ENCODE measurements at places on chromosomes 1 and 21.

- no peak for DNase-seq
Measured at GRCh38 chr1:209430821-209431259, 152.7 kb upstream of the CAMK1G start.

- peak; percentile 91 for DNase-seq
Measured at GRCh38 chr1:47569681-47570470, 132.0 kb downstream of the FOXD2 start.

DNA sequence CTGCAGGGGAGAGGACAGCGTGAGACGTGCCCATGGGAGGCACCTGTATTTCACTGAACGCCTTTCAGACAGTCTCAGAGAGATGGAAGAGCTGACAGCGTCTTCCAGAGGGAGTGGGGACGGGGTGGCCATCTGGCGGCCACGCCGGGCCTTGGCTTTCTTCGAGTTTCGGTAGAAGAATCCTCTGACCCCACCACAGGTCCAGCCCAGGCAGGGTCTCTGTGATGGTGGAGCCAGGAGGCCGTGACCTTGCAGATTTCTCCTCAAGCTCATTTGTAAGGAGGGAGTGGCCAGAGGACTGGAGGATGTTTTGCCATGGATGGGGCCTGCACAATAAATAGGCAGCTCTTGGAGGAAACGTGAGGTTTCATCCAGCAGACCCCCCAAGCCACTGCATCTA, 47.6 kb upstream of the ADARB1 start:
- no peak for DNase-seq

DNA sequence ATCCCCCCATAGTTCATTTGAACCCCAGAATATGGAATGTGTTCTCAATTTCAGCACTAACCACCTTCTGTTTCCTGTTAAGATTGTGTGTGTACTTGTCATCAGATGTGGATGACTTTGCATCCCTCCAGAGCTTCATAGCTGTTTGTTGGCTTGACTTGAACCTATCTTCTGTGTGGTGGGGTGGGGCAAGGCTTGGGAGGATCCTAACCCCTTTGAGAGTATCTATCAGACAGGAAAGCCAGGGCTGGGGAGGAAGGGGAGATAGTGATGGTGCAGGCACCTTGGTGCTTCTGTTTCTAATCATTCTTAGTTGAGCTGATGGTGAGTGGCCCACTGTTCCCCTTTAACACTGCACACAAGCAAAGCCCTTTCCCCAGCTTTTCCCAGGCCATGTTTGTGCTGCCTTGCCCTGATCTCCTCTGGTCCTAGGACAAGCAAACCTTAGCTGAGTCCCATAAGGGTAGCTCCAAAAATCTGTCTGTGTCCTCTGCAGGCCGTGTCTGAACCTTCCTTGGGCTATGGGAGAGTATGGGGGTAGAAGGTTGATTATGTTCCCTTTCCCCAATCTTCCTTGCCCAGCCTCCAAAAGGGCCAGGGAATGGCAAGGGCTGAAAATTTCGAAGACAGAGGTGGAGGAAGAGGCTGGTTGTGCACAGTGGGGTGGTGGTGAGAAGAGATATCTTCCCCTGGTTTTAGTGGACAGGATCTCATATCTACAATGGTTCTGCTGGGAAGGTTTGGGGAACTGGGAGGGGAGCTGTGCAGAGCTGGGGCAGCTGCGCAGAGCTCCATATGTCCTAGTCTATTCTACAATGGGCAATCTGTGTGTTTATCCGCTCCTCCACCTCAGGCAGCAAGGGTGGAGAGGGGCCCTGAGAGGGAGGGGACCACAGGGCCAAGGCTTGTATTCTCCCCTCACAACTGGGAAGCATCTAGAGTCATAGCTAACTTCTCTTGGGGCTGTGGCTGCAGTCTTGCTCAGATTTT, 1.4 kb downstream of the NHLH1 start:
- no peak for DNase-seq

GRCh38 chr1:204319462-204319861, 40.3 kb downstream of the PLEKHA6 start:
- DNase-seq: no peak

DNA sequence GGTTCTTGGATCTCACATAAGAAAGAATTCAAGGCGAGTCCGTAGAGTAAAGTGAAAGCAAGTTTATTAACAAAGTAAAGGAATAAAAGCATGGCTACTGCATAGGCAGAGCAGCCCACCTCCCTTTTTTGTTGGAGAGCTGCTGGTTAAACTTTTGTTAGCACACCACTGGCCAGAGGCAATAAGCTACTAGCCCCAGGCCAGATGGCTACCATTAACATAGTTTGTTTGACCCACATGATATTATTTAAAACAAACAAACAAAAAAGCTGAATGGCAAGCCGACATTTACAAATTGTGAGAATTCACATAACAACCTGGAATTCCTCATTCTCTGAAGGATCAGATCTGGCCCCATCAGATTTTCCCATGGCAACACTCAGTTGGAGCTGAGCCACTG, 19.1 kb upstream of the PAXBP1 start:
- DNase-seq: no peak

GRCh38 chr1:3932156-3932919, 32.3 kb upstream of the C1orf174 start:
- DNase-seq: no peak

- DNase-seq: no peak
Measured at GRCh38 chr1:85330711-85331290, 54.4 kb upstream of the BCL10 start.

- no peak for DNase-seq
Measured at GRCh38 chr1:8570465-8570864, 247.0 kb downstream of the RERE start.

DNA sequence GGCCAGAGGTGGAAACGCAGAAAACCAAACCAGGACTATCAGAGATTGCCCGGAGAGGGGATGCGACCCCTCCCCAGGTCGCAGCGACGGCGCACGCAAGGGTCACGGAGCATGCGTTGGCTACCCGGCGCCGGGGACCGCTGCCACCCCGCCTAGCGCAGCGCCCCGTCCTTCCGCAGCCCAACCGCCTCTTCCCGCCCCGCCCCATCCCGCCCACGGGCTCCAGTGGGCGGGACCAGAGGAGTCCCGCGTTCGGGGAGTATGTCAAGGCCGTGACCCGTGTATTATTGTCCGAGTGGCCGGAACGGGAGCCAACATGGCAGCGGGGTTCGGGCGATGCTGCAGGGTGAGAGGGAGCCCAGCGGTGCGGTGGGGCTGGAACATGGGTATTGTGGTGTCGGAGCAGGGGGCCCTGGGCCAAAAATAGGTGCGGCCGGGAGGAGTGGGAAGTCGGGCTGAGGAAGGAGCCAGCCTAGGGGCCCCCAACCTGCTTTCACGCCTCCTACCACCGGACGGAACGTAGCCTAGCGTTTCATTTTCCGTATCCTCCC, at the start of gene ACADM:
ACADM (plus strand) TSS at position 238 of the 551 bp plus-strand sequence; CDS start at position 317, 79 bp downstream.
- DNase-seq: peak; percentile 64

DNA sequence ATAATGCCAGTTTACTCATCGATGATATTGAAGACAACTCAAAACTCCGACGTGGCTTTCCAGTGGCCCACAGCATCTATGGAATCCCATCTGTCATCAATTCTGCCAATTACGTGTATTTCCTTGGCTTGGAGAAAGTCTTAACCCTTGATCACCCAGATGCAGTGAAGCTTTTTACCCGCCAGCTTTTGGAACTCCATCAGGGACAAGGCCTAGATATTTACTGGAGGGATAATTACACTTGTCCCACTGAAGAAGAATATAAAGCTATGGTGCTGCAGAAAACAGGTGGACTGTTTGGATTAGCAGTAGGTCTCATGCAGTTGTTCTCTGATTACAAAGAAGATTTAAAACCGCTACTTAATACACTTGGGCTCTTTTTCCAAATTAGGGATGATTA, 13.7 kb downstream of the GGPS1 start:
- DNase-seq: no peak

GRCh38 chr1:213381572-213382084, 330.6 kb downstream of the RPS6KC1 start:
- DNase-seq: no peak

- DNase-seq: no peak
Measured at GRCh38 chr1:182674346-182675246, 9.8 kb downstream of the RGS8 start.

GRCh38 chr1:208714323-208714722, 470.1 kb upstream of the PLXNA2 start:
- DNase-seq: no peak

DNA sequence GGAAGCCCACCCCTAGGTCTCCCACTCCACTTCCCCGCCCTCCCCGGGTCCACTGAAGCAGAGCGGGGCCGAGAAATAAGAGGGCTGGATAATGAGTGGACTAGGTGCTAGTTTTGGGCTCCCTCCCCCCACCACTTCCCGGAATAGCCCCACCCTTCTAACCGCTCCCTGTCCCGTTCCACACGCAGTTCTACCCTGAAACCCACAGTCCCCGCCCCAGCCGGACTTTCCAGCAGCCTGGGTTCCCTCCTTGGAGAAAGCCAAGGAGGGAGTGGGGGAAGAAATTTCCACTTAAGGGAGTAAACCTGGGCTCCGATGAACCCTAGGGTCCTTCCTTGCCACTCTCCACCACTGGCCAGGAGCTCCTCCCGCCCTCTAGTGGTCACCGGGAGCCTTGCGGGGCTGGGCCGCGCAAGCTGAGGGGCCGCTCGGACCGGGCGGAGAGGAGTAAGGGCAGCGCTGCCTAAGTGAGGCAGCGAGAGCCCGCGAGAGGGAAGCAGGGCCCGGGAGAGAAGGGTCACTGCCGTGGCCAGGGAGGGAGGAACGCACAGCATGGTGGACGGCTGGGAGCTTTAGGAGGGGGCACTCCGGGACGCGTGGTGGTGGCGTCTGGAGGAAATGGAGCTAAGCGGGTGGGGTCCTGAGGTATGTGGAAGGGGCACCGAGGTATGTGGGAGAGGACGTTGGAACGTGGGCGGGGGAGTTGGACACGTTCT, 14.3 kb downstream of the THBS3 start:
- no peak for DNase-seq

- DNase-seq: no peak
Measured at GRCh38 chr1:221397141-221397540, 344.7 kb downstream of the DUSP10 start.

DNA sequence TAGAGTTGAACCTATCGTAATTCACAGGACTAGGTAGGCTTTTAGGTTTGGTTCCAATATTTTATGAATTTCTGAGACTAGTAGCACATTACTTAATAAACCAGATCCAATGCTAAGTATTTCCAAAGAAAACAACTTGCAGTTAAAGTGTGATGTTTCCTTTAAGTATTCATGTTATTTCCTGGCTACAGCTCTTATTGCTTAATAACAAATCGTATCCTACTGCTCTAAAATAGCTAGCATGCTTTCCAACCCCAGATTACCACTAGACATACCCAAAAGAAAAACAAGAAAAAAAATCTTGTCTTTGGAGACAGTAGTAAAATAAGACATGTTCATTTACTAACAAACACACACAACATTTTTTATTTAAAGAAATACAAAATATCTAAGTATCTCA, 898 bp downstream of the KRTAP27-1 start:
- no peak for DNase-seq
